ENCODE measurements at places on chromosomes 11 and 22.

- DNase-seq = peak; percentile 71
Observed at GRCh38 chr11:102390667-102391465, 43.9 kb downstream of the BIRC2 start.

DNA sequence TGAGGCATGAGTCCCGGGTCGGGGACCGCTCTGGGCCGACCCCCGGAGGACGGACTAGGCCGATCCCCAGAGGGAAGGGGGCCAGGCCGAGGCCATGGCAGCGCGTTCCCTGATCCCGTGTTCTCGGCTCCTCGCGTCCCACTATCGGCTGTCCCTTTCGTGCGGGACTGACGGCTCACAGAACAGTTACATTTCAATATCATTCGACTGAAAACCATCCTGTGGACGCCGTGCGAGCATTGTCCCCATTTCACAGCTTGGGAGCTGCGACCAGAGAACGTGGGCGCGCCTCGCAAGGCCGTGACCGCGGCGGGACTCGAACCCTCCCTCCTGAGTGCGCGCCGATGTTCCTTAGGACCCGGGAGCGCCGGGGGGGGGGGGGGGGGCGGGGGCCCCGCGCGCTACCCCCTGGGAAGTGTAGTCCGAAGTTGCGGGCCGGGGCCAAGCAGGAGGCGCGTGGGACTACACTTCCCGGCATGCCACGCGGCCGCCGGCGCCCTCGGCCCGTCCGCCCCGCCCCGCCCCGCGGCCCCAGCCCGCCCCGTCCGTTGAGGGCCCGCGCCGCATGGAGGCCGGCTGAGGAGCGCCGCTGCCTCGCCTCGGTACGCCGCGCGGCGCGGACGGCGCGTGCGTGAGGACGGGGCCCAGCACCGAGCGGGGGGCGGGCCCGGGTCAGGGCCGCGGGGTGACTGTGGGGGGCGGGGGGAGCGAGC is at the start of gene TRABD:
TRABD (plus strand) TSS at position 539 of the 713 bp plus-strand sequence. CDS start 7,148 bp downstream, outside the sequence.
- peak; percentile 89 for DNase-seq

GRCh38 chr22:38432264-38432663 is 22.7 kb downstream of the KCNJ4 start:
- DNase-seq = no peak

- DNase-seq = no peak
Observed at GRCh38 chr11:46198245-46199240, 77.3 kb upstream of the PHF21A start.

DNA sequence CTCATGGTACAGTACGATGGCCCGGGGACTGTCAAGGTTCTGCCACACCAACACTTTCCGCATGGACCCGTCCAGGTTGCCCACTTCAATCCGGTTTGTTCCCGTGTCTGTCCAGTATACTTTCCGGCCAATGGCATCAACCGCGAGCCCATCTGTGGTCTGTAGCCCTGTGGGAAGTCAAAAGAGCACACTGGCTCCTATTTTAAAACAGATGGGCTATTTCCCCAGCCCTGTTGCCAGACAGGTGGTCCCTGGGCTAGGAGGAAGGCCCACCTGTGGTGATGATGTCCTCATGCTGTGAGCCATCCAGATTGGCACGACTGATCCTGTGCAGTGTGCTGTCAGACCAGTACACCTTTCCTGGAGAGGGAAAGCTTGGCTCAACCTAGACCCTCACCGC is 30.4 kb upstream of the CKAP5 start:
- no peak for DNase-seq

GRCh38 chr11:79413268-79413667 is 27.6 kb downstream of the TENM4 start:
- DNase-seq = no peak

DNA sequence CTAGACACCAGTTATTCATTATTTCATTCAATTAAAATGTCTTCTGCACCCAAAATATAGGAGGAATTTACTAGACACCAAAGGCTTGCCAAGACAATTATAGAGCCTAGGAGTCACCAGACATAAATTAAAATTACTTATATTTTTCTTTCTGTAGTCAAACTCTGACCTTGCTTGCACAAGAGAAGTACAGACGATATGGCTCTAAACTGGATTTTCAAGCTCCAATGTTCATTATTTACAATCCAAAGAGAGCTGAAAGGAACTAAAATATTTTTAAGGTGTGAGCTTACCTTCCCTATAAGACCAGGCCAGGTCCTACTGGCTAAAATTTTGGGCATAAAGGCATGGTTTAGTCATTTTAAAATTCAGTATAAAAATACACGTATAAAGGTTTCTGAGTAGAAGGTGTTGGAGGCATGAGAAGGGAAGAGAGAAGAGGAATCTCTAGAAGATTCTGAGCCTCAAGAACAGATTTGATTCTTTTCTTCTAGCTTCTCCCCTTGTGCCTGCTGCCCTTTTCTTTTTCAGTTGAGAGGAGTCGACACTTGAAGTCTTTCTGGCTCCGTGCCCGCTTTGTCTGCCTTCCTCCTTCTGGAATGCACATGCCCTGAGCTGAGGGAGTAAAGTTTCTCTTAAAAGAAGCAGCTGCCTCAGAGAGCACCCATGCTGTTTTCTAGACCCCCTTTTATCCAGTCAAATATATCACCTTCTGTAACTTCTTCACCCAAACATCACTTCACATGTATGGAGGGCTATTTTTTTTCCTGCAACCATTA is 13.5 kb downstream of the C11orf97 start:
- no peak for DNase-seq

- no peak for DNase-seq
Observed at GRCh38 chr11:83317757-83318690, 31.9 kb upstream of the CCDC90B start.

DNA sequence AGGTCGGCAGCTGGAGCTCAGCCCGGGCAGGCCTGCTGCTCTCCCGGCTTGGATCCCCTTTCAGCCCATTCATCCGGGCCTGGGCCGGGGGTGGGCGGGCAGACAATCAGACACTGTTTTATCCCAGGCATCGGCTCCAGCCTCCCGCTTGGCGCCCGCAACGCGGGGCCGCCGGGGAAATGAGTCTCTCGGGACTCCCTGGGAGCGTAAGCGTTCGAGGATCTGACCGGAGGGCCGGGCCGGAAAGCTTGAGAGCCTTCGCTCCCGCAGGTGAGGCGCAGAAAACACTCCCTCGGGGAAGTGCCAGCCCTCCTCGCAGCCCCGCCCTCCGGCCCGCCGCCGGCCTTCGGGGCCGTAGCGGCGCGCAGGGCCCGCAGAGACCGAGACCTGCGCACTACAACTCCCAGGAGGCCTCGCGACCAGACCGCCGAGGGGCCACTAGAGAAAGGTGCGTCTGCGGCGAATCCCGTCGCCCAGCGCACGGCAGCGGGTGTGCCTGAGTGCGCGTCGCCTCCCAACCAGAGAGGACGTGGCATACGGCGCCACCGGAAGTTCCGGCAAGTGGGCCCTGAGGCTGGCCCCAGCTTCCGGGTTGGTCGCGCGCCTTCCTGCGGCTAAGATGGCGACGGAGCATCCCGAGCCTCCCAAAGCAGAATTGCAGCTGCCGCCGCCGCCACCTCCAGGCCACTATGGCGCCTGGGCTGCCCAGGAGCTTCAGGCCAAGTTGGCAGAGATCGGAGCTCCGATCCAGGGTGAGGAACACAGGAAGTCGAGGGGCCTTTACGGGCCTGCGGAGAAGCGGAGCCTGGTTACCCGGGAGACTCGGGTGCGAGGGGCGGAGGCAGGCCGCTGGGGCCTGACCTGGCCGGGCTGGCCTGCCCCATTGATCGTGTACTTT is at the start of gene SF3B2:
SF3B2 (plus strand) TSS at position 599 of the 898 bp plus-strand sequence; CDS start at position 620, 21 bp downstream.
- peak; percentile 97 for DNase-seq

DNA sequence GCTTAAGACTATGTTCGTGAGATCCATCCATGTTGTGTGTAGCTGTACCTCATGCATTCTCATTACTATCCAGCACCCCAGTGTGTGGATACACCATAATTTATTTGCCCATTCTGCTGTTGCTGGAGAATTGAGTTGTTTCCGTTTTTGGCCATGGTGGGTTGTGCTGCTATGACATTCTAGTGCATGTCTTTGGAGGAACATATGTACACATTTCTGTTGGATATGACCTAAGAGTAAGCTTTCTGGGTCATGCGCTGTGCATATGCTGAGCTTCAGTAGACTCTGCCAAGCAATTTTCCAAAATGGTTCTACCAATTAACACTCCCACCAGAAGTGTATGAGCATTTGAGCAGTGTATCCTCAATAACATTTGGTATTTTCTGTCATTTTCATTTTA is 316.6 kb downstream of the MIAT start:
- no peak for DNase-seq

DNA sequence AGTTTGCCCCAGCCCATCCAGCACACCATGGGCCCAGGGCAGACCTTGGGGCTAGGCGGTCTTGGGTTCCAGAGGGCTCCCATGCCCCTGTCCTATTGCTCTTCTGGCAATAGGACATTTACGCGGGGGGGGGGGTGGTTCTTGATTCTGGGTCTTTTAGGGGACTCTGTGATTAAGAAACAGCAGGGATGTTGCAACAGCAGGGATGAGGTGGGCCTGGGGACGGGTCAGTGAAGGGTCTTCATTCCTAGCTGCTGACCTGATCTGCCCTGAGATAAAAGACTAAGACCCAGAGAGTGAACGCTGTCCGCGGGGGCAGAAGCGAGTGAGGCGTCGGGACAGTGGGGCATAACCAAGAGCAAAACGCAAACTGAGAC is 418 bp upstream of the ADAMTS15 start:
- no peak for DNase-seq

- no peak for DNase-seq
Observed at GRCh38 chr22:35399114-35399677, 744 bp upstream of the MCM5 start.

DNA sequence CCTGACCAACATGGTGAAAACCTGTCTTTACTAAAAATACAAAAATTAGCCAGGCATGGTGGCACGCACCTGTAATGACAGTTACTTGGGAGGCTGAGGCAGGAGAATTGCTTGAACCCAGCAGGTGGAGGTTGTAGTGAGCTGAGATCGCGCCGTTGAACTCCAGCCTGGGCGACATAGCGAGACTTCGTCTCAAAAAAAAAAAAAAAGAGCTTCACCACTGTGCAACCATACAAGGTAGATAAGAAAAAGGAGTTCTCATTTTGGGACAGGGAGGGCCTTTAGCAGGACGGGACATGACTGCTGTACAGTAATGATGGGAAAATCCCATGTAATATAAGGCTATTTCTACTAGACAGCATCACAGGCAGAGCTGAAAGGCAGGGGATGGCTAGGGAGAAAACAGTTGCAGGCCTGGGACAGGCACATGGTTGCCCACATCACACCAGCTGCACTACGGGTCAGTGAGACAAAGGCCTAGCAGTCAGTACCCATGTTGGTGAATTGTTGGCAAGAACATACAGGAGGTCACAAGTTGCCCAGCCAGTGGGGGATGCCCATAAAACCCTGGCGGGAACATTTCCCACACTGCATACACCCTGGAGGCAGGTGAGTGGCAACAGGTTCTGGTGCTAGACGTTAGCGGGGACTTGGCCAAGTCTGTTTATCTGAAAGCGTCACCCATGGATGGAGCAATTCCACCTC is 5.4 kb downstream of the TANGO2 start:
- DNase-seq = no peak

GRCh38 chr11:123601136-123601535 is 53.3 kb downstream of the SCN3B start:
- DNase-seq = no peak

DNA sequence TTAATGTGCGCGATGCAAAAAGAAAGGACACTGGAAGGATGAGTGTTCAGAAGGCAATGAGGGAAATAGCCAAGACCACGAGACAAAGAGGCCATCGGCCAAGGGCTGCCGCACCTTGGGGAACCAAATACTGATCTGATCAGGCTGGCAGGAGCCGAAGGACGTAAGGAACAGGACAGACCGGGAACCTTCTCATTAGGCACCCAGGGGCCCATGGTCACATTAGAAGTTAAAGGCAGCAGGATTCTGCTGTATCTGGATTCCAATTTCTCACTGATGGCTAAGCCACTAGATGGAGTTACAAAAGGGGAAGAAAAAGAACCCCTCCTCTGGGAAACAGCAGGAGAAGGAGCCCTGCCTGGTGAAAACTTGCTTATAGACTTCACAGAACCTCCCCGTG is 28.8 kb upstream of the CPT1A start:
- no peak for DNase-seq

DNA sequence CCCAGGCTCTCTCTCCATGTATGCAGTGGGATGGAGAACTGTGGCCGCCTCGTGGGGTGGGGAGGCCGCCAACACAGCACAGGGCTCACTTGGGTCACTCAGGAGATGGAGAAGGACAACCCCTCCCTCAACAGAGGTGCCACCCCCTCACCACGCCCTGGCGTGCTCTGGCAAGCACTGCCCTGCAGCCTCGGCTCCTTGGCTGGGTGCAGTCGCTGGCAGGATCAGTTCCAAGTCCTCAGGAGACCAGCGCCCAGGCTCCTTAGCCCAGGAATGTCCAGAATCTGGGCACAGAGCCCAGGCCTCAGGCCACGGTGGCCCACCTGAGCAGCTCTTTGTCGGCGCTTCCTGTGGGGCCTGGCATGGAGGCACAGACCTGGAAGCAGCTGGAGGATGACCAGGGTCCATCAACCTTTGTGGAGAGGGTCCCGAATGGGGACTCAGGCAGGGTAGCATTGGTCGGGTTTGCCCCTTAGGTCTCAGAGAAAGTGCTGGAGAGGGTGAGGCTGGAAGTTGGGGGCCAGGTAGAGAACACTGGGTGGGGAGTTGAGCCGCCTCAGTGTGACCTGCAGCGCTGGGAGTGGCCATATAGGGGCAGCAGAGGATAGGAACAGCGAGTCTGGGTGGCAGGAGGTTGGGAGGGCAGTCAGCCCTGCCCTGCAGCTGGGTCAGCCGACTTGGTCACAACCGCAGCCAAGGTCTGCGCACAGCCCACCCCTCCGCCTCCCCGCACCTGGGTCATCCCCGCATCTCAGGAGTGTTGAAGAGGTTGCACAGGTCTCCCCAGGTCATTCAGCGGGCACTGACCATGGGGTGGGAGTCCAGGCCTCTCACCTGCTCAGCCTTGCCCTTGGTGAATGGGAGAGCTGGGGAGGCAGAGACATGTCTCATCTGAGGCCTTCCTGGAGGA is 8.2 kb downstream of the SUSD2 start:
- DNase-seq = peak; percentile 17

DNA sequence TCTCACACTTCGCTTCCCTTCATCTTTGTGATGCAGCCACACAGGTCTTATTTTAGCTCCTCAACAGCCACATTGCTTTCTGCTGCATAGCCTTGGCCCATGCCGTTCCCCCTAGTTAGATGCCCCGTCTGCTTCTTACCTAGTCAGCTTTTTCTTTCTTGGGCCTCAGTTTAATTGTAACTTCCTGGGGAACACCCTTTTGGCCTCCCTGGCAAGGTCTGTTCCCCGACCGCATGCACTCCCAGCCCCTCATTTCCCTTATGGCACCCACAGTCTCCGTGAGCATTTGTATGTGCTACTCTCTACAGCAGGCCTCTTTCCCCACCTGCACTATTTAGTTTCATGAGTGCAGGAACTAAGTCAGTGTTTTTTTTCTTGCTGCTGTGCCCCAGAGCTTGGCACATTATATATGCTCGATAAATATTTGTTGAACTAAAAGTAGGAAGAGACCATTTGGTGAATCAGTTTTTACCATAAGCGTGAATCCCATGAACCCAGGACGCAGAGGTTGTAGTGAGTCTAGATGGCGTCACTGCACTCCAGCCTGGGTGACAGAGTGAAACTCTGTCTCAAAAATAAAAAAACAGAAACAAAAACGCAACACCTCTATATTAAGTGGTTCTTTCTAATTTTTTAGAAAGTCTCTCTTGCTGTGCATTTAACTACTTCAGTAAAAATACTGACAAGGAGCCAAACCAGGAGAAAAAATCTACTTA is 38.5 kb downstream of the TNRC6B start:
- DNase-seq = peak; percentile 40

GRCh38 chr11:44577231-44577830 is 11.9 kb downstream of the CD82 start:
- no peak for DNase-seq
